ENCODE measurements at places on chromosomes 12 and 14.

DNA sequence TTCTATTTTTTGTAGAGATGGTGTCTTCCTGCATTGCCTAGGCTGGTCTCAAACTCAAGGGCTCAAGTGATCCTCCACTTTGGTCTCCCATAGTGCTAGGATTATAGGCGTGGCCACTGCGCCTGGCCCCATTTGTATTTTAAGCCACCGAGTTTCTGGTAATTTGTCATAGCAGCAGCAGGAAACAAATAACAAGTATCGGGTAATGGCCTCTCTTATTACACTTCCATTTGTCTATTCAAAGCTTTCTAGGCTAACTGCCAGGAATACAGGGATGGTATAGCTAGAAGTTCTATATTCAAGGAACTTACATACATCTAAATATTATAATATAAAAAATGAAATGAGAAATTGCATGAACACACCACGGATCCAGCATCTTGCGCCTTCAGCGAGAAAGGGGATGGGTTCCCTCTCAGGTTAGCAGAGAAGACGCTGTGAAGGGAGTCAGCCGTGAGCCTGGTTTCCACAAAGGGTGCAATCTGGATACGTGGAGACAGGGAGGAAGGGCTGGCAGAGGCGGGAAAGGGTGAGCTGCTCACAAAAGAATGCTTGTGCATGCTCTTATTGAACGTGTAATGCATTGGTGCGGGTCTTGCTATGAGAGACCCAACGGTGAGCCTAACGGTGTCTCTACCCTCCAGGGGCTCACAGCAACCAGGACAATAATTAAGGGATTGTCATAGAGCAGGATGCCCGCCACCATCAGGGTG, 9.5 kb downstream of the BDKRB1 start:
- no peak for DNase-seq

GRCh38 chr12:61188801-61189595, 1071.2 kb upstream of the USP15 start:
- DNase-seq, result no peak

GRCh38 chr12:103494051-103494733, 1.6 kb downstream of the C12orf42 start:
- DNase-seq, result no peak

DNA sequence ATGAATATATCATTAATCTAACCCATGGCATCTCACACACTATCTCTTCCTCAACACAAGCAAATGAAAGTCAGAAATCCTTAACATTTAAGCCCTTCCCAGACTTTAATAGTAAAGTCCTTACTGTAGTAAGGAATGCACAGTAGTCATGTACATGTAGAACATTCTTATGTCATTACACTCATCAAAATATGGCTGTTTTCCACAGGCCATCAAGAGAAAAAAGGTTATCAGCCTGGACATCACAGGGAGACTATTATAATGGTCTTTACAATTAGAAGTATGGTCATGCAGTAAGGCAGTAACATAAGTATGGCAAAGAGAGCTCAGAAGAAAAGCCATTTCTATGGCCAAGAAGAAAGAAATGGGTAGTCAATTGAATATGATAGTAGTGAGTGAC, 121.2 kb downstream of the SLC6A15 start:
- no peak for DNase-seq

GRCh38 chr12:123061441-123062205, 81.1 kb downstream of the ARL6IP4 start:
- DNase-seq, result no peak

GRCh38 chr12:132835076-132836025, 6.7 kb upstream of the GOLGA3 start:
- no peak for DNase-seq

DNA sequence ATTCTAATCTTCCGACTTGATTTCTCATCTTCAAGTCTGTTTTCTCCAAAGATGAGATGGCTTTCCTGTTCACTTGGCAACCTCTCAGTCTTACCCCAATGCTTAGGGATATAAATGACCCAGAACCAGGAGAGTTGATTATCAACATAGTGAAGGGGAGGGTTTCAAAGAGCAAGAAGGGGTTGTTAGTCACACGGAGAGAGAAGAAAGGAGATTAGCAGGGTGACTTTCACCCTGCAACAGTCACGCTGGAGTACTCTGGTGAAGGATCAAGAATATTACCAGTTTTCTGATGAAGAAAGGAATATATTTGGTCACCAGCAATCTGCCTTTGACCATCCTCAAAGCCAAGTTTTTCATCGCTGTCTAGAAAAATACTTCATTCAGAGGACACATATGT, at the start of gene TMEM52B:
Gene TMEM52B (plus strand): TSS at position 212 of the 400 bp plus-strand sequence. CDS start 543 bp downstream, outside the sequence.
- DNase-seq, result no peak

GRCh38 chr12:41112903-41113302, 75.2 kb upstream of the PDZRN4 start:
- DNase-seq, result no peak

All from activated CD4-positive, alpha-beta T cell treated with anti-CD3 and anti-CD28 coated beads for 24 hours (primary cell).